ENCODE measurements at places on chromosomes 11 and 22.

DNA sequence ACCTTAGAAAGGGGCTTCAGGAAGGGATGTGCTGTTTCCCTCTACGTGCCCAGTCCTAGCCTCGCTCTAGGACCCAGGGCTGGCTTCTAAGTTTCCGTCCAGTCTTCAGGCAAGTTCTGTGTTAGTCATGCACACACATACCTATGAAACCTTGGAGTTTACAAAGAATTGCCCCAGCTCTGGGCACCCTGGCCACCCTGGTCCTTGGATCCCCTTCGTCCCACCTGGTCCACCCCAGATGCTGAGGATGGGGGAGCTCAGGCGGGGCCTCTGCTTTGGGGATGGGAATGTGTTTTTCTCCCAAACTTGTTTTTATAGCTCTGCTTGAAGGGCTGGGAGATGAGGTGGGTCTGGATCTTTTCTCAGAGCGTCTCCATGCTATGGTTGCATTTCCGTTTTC lies 2.2 kb upstream of the TAGLN start:
- no peak for ATAC-seq

DNA sequence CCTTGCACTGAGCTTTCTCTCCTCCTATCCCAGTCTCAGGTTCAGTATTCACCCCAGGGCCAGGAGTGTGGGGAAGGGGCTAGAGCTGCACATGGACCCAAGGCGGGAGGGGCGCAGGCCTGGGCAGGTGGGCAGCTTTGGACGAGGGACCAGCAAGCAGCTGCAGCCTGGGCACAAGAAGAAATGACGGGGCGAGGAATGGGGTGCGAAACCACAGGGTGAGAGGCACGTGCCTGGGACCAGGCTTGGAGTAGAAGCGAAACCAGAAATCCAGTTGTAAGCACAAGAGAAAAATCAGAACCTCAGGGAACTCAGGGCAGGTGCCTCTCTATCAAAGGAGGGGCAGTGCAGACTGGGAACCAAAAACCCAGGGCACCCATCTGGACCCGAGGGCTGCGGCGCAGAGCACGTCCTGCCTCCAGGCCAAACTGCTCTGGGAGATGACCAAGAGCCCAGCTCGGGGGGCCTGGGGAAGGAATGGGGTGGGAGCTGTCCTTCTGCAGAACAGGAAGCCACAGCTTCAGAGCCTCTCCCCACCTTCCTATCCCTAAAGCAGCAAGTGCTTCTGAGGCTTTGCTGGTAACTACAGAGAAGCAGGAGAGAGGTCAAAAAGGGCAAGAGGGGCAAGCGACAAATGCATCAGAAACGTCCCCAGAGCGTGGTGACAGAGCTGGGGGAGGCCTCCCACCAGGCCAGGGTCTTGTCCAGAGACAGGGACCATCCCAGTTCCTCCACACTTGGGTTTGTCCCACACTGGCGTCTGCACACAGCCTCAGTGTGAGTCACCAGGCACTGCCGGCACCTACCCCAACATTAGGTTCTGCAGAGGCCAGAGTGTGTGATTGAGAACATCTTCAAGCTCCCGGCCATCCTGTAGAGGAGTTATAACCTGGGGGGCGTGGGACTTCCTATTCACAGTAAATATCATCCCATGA lies 18.3 kb upstream of the TMPRSS4 start:
- ATAC-seq: no peak

DNA sequence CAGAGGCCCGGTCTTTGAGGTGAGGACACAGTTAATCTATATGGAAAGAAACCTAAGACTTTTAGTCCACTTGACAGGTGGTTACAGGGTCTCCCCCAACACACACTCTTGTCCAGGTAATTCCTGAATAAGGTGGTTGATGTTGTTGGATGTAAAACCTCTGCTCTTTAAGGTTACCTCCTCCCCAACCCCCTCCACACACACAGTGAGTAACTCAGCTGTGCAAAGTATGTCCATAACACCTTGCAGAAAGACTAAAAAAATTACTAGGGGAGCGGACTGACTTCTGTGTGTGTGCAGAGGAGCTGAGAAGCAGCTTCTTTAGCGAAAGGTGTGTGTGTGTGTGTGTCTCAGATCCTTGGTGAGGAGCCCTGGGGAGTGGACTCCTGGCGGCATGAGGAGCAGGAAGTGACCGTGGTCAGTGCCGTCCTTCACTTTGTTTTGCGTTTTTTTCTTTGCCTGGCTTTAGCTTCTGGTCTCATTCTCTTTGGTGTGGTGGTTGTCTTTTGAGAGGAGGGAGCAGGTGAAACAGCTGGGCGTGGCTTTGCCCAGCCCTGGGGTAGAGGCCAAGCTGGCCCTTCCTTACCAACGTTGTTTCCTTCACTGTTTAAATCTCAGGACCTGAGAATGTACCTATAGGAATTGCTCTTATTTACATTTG lies 1.7 kb downstream of the ZBED4 start:
- no peak for ATAC-seq

DNA sequence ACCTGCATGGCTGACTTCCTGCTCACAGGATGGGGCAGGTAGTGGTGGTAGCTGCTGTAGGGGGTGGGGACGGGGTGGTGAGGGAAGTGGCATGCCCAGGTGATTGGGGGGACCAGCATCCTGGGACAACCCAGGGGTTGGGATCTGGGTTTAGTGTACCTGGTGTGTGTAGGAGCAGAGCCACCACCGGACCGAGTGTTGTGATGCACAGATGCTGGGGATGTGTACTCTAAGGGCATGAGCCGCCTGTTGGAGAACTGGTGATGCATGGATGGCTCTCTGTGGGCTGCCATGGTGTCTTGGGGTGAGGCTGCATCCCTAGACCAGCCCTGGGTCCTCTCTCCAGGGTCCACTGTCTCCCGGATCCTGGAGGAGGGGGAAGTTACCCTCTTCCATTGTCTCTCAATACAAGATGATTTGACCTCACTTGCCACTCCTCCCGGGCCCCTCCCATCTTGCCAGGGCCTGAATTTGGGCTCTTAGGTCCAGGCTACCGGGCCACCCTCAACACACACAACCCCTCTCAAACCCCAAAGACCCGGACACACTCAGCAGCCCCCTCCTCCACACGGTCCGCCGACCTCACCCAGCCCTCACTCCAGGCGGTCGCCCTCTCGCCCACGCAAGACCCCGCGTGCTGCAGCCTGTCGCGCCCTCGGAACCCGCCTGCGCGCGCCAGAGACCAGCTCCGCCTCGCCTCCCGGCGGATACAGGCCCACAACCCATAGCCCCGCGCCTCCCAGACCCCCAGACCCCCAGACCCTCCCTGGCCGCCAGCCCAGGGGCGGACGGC lies 619 bp downstream of the LRRC75B start:
- ATAC-seq: peak; percentile 24

DNA sequence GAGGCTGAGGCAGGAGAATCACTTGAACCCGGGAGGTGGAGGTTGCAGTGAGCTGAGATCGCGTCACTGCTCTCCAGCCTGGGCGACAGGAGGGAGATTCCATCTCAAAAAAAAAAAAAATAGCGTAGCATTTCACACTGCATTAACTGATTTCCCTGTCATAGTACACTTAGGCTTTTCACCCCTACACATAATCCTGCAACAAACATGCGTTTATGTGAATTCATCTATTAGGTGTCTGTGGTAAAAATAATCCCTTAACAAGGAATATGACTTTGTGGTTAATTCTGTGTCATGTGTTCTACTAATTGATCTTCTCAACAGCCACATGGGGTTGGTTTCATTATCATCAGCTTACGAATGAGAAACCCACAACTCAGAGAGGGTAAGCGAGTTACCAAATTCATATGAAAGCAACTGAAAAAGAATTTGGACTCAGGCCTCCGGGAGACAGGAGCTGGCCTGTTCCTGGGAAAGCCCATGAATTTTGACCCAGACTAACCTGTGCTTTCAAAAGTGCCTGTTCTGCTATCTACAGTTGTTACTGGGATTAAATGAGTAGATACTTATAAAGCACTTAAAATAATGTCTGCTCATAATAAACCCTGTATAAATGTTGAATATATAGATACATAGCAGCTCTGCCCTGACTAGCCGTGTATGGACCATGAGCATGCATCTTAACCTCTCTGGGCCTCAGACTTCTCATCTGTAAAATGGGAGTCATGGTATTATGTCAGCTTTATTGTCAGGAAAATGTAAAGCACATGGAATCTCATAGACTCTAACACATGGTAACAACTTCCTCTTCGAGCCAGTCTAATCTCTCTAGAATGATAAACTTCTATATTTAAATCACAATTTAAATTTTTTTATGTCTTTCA lies 36.6 kb downstream of the KCNJ1 start:
- peak; percentile 50 for ATAC-seq

DNA sequence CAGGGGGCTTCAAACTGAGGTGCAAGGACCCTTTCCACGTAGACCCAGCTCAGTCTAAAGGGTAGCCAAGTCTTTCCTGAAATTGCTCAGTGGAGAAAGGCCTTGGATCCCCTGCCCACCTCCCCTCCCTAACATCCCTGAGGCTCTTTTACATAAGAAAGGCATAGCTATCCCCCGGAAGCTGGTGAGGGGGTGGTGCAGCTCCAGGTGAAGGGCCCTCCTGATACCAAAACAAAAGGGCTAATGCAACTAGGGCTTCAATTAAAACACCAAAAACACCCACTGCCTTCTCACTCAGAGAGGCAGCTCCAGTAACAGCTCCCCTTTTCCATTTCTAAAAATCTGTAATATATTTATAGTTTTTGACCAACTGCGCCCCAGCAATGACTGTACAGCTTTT lies 5.8 kb downstream of the SHANK2 start:
- no peak for ATAC-seq

DNA sequence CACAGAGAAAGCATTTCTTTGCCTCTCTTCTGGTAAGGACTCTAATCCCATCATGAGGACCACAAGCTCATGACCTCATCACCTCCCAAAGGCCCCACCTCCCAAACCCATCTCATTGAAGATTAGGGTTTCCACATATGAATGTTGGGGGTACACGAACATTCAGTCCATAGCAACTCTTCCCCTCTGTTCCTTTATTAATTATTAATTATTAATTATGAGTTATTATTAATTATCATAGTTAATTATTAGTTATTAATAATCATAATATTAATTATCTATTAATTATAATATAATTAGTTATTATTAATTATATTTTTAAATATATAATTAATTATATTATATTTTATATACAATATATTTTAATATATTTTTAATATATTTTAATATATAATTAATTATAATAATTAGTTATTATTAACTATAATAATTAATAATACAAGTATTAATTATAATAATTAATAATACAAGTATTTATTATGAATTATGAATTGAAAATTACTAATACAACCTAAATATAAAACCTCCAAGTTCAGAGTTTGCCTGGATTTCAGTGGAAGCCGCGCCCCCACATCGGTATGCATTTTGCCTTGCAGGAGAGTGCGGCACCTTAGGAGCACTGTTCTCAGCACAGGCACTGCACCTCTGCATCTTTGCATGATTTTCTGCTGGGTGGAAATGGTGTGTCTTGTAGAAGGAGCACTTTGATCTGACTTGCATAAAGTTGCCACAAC lies 128.0 kb upstream of the FGF3 start:
- no peak for ATAC-seq

GRCh38 chr11:132042296-132042695 lies 671.9 kb downstream of the NTM start:
- no peak for ATAC-seq

DNA sequence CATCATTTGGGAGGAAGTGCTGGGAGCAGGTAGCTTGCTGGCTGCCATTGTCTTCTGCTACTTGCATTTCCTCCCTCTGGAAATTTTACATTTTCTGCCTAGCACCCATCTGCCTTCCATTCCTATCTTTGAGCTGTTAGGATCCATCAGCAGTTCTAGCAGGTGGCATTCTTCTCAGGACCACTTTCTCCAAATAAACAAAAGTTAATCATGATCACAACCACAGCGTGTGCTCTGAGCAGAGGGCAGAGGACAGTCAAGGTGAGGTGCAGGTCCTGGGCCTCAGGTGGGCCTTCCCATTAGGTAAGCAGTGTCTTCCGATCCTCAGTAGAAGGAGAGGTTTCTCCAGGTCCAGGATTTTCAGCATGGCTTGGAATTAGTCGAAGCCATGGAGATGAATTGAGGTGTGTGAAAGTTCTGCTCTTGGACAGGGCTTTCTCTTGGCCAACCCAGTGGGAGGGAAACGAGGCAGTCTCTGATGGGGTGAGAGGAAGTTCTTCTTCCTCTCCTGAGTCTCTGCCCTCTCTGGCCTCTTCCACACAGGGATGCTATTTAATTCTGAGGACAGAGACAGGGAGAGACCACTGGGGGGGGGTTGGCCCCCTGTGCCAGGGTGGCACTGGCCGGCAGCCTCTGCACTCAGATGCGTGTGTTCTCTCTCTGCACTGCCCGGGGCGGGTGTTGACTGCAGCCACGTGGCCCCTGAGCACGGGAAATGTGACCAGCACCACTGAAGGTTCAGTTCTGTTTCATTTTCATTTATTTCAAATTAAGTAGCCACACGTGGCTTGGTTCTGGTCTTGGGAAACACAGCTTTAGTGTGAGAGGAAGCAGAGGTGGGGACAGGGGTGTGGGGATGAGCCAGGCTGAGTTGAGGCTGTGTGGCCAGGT lies 170.8 kb downstream of the TBC1D22A start:
- no peak for ATAC-seq

DNA sequence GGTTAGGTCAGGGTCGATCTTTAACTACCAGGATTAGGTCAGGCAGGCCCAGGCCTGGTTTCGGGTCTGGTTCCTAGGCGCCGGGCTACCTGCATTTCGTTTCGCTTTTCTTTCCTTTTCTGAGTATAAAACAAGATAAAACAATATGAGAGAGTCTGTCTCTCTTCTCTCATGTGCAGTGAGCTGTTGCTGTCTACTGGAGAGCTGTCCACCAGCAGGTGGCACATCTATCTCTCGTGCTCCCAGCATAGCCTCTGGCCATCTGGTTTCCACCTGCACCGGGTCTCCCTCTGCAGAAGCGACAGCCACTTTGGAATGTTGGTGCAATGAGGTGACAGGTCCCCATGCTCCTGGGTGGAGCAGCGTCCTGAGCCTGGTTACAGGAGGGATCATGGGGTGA lies 27.6 kb downstream of the RIBC2 start:
- ATAC-seq: peak; percentile 99

DNA sequence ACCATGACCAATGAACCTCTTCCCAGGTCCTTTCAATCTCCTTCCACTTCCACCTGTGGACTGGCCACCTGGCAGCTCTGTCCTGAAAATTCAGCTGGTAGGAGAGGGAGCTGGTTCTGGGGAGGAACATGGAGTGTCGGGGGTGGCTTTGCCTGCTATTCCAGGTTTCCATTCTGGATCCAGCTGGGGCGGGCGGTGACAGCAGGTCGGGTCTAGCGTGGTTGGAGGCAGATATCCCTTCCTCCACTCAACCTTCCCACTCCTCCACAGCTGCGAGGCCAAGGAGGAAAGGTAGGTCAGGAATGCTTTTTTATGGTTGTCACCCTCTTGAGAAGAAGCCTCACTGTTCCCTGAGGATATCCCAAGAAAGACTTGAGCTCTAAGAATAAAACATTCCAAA lies 3.3 kb downstream of the NRGN start:
- ATAC-seq: no peak

- ATAC-seq: no peak
Observed at GRCh38 chr11:57547854-57548377, 10.5 kb downstream of the SMTNL1 start.

- ATAC-seq: no peak
Observed at GRCh38 chr11:129317571-129317970, 58.1 kb upstream of the BARX2 start.

- no peak for ATAC-seq
Observed at GRCh38 chr11:8812438-8812837, 98.6 kb upstream of the AKIP1 start.

Measured in SK-N-SH treated with all-trans-retinoic acid at 6 μM for 48 hours (cell line).